Activated T-cell treated with anti-CD3 and anti-CD28 coated beads for 1 hour (primary cell): ENCODE measurements at places on chromosomes 11 and 22.

DNA sequence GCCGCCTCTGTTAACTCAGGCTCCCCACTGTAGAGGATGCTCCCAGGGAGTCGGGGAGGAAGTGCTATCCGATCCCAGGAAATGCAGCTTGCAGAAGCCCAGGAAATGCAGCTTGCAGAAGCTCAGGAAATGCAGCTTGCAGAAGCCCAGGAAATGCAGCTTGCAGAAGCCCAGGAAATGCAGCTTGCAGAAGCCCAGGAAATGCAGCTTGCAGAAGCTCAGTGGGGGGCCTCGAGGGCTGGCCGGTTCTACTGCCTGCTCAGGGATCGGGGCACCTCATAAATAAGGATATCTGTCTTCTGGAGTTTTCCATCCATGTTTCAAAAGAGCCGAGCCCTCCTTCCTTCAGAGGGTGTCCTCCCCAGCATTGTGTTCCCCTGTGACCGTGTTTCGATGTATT is 25.1 kb upstream of the SMIM38 start:
- DNase-seq = no peak

- DNase-seq = no peak
Measured at GRCh38 chr11:85658180-85658579, 6.7 kb downstream of the CREBZF start.

DNA sequence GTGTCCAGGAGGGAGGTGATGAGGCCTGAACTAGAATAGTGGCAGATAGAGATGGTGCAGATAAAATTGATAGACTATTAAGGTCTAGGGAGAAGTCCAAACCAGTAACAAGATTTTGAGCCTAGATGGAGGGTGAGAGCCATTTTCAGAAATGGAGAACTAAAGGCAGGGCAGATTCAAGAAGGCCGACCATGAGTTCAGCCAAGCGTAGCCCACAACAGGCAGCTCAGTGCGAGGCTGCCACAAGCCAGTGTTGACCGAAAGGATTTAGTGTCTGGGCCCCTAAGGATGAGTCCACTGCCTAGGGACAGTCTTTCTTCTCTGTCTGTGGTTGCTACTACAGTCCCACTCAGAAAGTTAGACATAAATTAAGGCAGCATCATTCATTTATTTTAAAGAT is 51.7 kb downstream of the PPP2R1B start:
- DNase-seq = no peak

- DNase-seq = no peak
Measured at GRCh38 chr11:34825315-34825669, 90.9 kb downstream of the APIP start.

DNA sequence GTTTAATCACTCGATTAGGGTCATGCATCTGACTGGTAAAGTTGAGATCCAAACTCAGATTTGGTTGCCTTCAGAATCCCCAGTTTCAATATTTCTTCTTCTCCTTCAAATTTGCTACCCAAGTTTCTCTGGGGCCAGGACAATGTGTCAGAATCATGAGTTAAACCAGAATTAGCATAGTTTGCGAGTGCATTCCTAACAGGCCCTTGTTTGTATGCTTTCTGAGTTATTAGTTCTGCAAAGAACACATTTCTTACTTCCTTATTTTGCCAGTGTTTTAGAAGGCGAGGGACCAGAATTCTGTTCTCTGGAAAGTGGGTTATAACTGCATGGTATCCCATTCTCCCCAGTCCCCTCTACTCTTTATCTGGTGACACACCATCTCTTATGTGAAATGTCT is 112.0 kb downstream of the ARL14EP start:
- no peak for DNase-seq

DNA sequence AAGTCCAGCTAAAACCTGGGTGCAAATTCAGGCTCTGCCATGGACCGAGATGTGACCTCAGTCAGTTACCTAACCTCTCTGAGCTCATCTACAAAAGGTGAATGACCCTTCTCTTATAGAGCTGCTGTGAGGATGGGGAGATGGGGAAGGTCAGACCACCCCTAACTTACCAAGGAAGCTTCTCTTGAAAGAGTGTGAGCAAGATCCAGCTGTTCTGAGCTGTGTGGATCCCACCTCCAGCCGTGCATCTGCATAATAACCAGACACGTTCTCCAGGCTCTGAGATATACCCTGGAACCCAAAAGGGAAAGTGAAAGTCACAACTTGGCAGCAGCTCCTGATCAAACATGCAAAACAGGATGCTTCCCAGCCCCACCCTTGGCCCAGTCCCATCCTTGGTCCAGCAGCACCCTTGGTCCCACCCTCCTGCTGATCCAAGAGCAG is at the start of gene APOL3:
Gene APOL3 (minus strand): TSS at position 257 of the 444 bp plus-strand sequence. CDS start 11,700 bp downstream, outside the sequence.
- no peak for DNase-seq

GRCh38 chr22:40187389-40187788 is 9.7 kb downstream of the TNRC6B start:
- no peak for DNase-seq

- no peak for DNase-seq
Measured at GRCh38 chr11:68843052-68843561, 1.4 kb upstream of the CPT1A start.

- DNase-seq = no peak
Measured at GRCh38 chr11:85628771-85629341, 463 bp downstream of the TMEM126B start.

DNA sequence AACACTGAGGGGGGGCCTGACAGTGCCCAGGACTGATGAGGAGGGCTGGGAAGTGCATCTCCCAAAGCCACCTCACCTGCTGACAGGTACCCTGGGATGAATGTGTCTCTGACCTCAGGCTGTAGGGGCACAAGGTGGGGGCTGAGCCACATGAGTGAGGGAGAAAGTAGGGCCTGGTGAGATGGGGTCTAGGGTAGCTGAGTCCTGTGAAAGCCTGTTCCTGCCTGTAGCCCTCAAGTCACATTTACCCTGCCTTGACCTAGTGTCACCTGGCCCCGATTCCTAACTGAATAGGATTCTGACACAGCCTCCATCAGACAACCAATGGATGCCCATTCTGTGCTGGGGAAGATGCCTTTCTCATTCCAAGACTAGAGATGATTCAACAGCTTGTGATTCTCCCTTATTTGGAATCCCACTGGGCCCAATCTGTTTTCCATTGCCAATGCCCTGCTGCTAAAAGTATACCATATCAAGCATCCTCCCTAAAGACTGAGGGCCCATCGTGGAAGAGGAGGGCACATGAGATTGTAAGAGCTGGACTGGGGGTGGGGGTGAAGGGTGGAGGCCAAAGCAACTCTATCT is 11.1 kb upstream of the RFPL1 start:
- DNase-seq = no peak

- DNase-seq = no peak
Measured at GRCh38 chr22:36860821-36861659, at the start of gene NCF4. TSS of gene NCF4 (plus strand) at chr22:36861006. CDS start at chr22:36861172, 166 bp downstream.

DNA sequence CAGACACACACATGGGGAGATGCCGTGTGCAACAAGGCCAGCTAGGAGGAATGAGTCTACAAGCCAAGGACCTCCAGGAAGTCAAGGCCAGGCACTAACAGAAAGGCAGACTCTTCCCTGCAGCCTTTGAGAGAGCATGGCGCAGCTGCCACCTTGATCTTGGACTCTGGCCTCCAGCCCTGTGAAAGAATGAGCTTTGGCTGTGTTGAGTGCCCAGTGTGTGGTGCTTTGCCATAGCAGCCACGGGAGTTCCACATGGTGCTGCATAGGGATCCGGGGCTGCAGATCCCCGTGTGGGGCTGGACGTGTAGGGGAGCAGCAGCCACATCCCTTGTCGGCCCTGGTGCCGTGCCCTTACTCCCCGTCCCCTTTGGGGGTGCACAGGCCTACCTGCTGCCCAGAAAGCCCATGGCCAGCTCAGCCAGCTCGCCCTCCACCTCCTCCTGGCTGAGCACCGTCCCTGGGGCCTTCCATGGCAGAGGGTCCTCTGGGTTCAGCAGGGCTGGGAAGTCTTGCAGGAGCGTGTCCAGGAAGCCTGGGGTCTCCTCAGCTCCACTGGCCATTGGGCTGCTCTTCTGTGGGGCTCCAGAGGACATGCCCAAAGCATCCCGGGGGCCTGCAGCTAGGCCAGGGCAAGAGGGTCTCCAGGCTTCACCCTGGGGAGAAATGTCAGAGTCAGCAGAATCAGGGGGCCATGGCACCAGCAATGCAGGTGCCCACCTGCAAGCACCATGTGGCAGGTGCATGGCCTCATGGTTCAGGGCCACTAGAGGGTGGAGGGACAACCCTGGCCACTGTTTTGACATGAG is 7.0 kb downstream of the PPM1F start:
- no peak for DNase-seq

GRCh38 chr11:122917311-122917710 is 34.8 kb downstream of the JHY start:
- no peak for DNase-seq

DNA sequence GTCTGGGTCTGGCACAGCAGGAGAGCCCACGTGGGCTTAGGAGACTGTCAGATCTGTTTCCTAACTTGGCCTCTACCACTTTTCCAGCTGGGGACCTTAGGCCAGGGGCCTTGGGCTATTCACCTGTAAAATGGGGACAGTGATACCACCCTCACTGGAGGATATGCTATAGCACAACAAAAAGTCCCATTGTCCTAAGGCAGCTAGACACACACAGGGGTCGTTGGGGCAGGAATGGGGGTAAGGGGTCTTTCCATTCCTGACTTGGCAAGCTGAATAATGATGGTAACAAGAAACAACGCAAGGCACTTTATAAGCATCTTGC is 2.6 kb upstream of the SH3BP1 start:
- DNase-seq = no peak

GRCh38 chr11:61711498-61711897 is 31.3 kb downstream of the DAGLA start:
- DNase-seq = no peak

DNA sequence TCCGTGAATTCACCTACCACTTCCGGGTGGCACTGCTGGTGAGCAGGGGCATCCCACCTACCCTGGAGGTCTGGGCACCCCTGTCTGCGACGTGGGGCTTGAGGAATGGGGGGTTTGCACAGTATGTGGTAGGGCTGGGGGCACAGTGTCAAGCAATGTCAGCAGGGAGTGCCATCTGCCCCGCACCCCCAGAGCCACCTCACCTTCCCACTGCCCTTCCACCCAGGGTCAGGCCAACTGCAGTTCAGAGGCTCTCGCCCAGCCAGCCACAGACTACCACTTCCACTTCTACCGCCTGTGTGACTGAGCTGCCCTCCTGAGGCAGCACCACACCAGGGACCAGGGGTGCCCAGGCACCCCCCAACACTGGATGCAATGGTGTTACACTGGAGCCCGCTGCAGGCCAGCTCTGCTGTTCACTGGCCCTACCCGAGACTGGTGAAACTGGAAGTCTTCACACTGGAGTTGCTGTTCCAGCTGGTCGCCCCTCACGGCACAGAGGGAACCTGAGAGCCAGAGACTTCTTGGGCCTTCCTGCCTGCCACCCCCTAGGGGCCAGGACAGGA is 6.5 kb downstream of the TMEM258 start:
- no peak for DNase-seq

- DNase-seq = no peak
Measured at GRCh38 chr11:6486256-6486655, 5.0 kb downstream of the TIMM10B start.

GRCh38 chr11:12564012-12564411 is 110.2 kb upstream of the TEAD1 start:
- no peak for DNase-seq

DNA sequence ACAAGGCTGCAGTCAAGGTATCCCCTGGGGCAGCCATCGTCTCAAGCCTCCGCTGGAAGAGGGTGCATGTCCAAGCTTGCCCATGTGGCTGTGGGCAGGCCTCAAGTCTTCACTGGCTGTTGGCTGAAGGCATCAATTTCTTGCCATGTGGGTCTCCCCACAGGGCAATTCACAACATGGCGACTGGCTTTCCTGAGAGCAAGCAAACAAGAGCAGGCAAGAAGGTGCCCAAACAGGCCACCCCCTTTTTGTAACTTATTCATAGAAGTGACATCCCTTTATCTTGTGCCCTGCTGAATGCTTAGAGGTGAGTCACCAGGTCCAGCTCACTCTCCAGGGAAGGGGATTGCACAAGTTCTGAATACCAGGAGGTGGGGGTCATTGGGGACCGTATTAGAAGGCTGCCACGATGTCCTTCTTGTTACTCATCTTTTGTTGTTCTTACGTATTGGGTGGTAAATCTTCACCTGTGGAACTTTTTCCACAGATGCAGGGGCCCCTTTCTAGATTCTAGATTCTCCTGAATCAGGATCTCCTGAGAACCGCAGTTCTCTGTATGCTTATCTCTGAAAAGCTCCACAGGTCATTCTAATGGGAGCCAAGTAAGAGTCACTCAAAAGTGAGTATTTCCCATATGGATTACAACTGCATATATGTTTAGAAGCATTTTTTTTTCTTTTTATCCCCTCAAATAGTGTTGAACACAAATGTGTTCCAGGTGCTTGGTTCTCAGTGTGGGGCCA is 44.2 kb upstream of the MICAL2 start:
- no peak for DNase-seq

DNA sequence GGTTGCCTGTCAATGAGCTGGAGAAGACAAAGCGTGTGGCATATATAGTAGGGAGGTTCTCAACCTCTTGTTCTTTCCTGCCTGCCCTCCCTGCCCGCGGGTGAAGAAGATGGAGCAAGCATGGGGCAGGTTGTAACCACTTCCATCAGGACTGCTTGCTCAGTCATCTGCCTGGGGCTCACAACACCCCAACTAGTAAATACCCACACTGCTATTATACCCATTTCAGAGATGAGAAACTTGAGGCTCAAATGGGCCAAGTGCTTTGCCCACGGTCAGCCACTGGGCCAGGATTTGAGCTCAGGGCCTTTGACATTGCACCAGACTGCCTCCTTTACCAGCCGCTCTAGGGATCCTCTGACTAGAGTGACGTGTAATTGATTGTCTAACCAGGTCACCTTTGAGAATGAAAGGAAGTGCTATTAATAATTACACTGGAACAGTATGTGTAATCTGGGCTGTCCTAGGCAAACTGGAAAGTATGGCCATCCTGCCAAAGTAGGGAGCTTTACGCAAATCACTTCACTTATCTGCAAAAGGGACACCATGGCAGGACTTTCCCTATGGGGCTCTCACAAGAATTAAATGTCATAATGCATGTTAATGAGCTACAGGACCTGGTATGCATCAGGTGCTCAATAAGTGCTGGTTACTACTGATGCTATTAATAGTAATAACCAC is 2.8 kb upstream of the CDC42EP1 start:
- DNase-seq = no peak

DNA sequence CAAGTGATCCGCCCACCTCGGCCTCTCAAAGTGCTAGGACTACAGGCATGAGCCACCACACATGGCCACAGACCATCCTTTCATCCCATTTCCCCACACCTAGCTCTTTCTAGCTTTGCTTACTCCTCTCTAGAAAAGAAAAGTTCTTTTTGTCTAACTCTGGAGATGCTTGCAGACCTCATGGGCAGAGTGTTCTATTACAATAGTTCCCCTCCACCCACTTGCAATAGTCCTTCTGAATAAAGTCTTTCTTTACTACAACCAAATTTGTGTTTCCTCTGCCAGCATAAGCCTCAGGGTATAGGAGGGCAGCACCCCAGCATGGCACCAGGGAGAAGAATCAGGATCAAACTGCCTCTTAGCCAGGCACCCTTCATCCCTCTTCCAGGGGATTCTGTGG is 18.8 kb upstream of the RTL6 start:
- DNase-seq = no peak

GRCh38 chr11:59189986-59190385 is 18.1 kb downstream of the DTX4 start:
- DNase-seq = no peak

- no peak for DNase-seq
Measured at GRCh38 chr11:35927682-35928081, 16.2 kb upstream of the LDLRAD3 start.

GRCh38 chr11:97107604-97108003 is 717.8 kb downstream of the JRKL start:
- no peak for DNase-seq
